ENCODE measurements at places on chromosomes 3 and 15.

- DNase-seq = no peak
These were observed 96.2 kb upstream of the NR2F2 start for GRCh38 chr15:96234109-96234892.

GRCh38 chr15:51069983-51070382 lies 24.7 kb downstream of the TNFAIP8L3 start:
- DNase-seq = no peak

- DNase-seq = no peak
These were observed 171.1 kb upstream of the CCDC54 start for GRCh38 chr3:107206141-107206540.

DNA sequence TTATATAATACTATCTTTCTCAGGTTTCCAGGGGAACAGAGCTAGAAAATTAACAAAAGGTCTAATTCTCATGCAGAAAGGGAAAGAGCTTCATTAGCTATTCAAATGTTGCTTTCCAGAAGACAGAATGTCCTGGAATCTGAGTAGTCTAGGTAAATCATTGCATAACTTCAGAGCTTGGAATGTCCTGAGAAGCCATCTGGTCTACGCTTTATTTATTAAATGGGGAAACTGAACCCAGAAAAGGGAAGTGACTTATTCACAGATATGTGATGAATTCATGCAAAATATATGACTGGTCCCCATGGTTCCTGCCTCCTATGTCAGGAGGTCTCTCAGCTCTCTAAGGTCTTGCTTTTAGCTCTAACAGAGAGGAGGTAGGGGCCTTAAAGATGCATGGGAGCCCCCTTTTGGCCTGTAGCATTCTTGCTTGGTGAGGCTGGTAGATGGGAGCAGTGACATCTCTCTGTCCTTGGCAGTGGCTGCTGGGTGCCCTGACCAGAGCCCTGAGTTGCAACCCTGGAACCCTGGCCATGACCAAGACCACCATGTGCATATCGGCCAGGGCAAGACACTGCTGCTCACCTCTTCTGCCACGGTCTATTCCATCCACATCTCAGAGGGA lies 99.2 kb downstream of the CEMIP start:
- no peak for DNase-seq

DNA sequence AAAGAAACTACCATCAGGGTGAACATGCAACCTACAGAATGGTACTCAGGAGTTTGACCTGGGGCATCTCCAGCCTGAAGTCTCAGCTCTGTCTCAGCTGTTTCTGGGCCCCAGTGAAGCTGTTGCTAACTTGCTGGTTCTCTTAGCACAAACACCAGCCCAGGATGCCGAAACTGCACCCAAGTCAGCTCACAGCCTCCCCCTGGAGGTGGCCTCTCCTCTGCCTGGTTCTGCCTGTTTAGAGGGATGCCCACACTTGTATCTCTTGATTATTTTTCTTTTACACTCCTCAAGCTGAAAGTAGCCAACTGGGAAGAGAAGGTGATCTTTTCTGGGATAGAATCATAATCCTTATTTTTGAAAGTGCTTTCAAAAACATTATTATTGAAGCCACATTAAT lies 289.0 kb upstream of the RASGRP1 start:
- DNase-seq = peak; percentile 4

DNA sequence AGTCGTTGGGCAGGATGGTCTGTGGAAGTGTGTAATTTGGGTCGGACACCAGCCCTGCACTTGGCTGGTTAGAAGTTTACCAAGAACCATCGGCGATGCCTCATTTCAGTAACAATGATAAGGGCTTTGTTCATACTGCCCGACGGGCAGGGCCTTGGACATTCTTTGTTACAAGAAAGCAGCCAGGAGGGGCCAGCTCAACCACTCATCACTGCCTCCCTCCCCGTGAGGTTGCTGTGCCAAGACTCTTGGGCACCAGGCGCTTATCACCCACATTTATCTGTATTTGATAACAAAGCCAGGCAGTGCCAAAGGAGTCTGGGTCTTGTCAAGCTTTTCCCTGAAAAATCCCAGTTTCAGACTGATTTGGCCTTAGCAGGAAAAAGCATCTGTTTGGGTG lies 235.0 kb downstream of the ADAMTS17 start:
- no peak for DNase-seq

DNA sequence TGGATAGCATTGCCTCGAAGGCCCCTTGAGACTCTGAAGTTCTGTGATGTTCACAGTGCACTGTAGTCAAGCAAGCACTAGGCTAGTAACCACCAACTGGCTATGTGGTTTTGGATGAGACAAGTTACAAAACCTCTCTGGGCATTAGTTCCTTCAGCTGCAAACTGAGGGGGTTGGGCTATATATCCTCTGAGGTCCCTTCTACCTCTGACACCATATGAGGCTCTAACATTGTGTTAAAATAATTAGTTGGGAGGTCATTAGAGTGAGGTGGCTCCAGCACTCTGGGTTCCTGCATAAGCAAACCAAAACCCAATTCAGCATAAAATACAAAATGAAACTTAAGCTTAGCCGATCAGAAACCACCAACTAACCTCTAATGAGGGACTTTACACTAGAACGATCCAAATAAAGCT lies 209.5 kb upstream of the LRRN1 start:
- DNase-seq = no peak

DNA sequence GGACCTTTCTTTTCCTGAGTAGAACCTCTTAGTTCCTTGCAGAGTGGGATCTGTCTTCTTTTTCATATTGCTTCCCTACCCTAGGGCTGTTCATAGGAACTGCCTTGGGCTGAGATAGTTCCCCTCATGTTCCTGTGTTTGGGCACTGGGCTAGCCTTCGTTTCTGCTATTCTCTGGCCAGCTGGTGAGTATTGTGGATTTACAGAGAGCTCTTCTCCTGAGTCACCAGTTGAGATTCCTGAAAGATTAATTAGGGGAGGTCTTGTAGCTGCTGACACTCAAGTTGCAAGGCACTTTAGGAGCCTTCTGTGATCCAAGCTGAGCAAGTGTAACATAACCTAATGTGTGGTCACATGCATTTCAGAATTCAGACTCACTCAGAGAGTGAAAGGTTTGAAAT lies 30.7 kb downstream of the CHD2 start:
- no peak for DNase-seq

DNA sequence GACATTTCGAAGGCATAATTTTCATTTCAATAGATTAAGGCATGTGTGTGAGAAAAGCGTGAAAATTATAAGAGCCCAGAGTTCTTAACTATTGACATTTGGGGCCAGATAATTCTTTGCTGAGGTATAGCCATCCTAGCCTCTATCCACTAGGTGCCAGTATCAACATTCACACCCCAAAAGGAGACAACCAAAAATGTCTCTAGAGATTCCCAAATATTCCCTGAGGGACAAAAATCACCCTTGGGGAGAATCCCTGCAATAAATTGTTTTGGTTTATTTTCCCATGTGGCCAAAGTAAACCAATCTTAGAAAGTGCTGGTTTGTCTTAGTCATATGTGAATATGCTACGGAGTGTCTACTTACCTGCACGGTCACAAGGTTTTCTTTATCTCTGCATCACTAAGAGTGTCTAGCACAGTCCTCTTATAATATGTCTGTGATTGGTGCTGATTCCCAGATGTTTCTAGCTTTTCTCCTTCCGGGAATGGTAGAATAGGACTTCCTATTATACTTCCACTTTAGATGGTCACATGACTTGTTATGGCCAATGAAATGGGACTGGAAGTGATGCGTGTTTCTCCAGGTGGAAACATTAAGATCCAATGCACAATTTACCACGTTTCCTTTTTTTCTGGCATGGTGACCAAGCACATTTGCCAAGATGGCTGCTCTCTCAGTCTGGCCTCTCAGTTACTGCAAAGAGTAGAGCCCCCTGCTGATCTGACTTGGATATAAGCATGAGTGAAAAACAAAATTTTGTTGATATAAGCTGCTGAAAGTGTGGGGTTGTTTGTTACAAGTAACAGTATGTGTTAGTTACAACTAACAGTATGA lies 8.0 kb upstream of the KBTBD8 start:
- no peak for DNase-seq

DNA sequence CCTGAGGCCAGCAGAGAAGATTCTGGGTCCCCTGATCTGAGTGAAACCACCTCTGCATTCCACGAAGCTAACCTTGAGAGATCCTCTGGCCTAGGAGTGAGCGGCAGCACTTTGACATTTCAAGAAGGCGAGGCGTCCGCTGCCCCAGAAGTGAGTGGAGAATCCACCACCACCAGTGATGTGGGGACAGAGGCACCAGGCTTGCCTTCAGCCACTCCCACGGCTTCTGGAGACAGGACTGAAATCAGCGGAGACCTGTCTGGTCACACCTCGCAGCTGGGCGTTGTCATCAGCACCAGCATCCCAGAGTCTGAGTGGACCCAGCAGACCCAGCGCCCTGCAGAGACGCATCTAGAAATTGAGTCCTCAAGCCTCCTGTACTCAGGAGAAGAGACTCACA lies 36.4 kb downstream of the HAPLN3 start:
- DNase-seq = no peak

- DNase-seq = no peak
These were observed 26.8 kb upstream of the OCA2 start for GRCh38 chr15:28125673-28126651.

DNA sequence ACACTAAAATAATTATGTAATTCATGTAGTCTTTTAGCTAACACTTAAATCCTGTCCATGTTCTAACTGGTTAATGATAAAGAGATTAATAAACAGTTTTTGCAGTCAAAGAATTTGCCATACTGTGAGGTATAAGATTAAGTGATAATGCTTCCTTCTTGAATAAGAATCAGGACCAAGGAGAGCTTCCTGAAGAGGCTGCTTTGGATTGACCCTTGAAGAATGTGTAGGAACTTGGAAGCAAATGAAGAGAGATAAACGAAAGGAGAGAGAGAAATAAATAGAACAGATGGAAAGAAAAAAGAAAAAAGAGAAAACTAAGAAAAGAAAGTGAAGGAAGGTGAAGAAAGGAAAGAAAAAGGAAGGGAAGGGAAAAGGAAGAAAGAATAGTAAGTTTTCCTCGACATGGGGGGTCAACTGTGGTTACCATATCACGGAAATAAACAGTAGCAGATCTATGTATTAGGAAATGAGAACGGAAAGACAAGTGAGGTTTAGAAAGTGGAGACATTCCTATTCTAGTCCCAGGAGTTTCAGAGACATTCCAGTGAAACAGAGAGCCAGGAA lies 539.8 kb downstream of the FGF12 start:
- no peak for DNase-seq

- no peak for DNase-seq
These were observed 8.6 kb downstream of the AQP9 start for GRCh38 chr15:58146749-58147148.

DNA sequence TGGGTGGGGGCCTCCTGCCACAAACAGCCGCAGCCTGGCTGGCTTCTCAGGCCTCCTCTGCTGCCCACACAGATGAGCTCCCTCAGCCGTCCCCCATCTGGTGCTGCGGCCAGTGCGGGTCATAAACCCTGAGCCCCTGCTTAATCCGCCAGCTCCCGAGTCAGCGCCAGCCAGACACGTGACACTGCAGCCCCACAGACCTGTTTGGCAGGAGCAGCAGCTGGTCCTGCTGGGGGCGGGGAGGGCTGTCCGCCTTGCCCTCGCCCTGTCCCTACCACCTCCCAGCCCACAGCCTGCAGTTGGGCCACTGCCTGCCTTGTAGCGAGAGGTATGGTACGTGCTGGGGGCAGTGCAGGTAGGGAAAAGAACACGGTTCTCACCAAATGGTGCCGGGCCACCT lies 86.2 kb downstream of the IQSEC1 start:
- no peak for DNase-seq

DNA sequence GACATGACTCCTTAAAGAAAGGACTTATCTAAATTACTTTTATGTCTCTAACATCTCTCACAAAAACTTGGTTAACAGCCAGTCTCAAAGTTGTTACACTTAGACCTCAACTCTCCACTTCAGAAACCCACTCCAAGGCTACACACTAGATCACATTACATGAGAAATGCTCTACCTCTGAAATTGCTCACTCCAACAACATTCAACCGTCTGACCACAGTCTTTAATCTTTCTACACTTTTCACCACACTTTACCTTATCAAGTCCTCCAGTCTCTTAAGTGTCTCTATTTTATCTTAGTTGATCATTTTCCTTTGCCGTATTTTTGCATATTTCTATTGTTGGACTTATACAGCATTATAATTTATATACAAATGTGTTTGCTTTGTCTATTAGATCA lies 5.8 kb downstream of the SLC12A6 start:
- DNase-seq = no peak

DNA sequence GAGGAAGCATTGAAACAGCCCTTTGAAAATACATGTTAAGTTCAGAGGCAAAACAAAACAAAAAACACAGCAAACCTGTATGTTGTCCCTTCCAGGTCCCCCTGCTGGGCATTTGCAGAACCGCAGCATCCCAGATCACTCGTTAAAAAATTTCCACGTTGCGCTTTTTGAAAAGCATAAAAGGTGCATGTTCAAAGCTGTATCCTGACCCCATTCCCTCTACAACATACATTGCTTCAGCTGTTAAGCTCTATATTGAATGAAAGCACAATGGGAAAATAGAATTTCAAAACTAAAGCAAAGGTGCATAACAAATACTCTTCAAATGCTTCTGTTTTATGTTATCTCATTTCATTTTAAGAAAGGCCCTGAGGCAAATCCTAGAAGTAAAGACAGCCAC lies 328.3 kb downstream of the THSD4 start:
- DNase-seq = no peak

DNA sequence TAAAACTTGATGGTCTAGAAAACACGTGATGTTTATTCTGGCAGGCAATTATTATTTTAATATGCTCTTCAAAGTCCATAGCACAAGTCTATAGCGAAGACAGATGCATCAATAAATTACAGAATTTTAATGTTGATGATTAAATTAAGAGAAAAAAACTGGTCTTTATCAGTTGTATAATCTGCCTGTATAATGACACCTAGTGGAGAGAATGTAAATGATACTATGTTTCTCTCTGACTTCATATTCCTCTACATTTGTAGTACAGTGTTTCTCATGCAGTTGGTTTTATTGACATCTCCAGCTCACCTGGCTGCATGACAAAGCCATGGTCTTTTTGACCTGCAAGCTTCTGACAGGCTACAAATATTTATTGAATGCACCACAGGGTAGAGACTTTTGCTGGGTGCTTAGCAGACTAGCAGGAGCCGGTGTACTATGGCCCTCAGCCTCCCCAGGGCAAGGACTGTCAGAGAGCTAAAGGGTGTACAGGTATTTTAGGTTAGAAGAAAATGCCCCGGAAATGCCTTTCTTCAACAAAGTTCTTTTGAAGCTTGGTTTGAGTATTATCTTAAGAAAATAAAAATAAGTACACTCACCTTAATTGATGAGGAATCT lies 289.9 kb downstream of the GAP43 start:
- no peak for DNase-seq

GRCh38 chr3:189626286-189626685 lies 4.9 kb upstream of the TP63 start:
- DNase-seq = no peak

DNA sequence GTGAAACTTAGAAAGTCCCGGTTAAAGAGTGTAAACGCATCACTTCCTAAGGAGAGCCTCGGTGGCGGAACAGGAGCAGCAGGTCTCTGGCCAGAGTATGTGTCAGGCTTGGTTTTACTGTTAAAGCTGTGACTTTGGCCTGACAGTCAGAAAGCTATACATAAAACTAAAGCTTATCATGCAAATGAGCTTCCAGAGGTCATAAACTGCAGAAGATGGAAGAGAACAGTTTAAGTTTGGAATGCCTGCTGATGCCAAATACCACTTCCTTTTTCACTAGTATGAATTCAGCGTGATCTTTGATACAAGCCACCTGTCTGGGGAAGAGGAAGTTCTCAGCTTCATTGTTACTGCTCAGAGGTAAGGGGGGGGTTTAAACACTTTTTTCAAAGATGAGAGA lies 125.1 kb upstream of the CTDSPL start:
- no peak for DNase-seq

- no peak for DNase-seq
These were observed 128.6 kb upstream of the BCL6 start for GRCh38 chr3:187873843-187874242.

- no peak for DNase-seq
These were observed 58.5 kb downstream of the SHQ1 start for GRCh38 chr3:72789786-72790185.
